ENCODE measurements at places on chromosomes 1 and 21.

DNA sequence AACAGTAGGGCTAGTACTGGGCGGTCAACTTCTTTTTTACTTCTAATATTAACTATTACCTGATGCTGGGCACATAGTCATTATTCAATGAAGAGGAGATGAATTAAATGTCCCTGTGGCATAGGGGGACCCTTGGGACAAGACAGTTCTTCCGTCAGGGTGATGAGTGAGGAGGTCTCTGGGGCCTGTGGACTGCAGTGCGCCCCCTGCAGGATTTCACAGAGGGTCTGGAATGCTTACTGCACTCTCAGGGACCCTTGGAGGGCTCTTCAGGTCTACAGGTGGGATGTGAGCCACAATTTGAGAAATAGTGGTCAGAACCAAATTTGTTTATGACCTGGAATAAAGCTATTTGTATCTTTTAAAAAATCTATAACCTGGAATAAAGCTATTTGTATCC, 149.4 kb downstream of the FAM78B start:
- DNase-seq = peak; percentile 15

DNA sequence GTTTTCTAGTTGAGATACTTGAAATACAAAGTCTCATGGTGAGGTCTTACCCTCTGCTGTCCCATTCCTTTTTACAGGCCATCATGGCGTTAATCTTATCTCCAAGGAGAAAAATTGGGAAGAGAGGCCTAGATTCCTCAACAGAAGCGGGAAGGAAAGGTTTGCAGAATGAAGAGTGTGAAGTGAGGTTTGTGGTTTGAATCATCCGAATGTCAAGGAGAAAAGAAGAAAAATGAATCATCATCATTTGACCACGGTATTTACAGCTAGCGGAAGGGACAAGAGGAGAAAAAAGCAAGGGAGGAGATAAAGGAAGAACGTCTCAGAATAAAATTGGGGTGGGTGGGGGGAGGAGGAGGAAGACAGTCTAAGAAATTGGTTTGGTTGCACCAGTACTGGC, 935 bp upstream of the COG2 start:
- no peak for DNase-seq

- no peak for DNase-seq
Observed at GRCh38 chr21:37207441-37208009, 59.6 kb downstream of the VPS26C start.

- peak; percentile 40 for DNase-seq
Observed at GRCh38 chr1:30083800-30084464, 639.5 kb downstream of the MATN1 start.

- no peak for DNase-seq
Observed at GRCh38 chr1:32783851-32784250, 33.3 kb downstream of the YARS1 start.

GRCh38 chr1:235675152-235675890, 25.7 kb upstream of the GNG4 start:
- peak; percentile 70 for DNase-seq

DNA sequence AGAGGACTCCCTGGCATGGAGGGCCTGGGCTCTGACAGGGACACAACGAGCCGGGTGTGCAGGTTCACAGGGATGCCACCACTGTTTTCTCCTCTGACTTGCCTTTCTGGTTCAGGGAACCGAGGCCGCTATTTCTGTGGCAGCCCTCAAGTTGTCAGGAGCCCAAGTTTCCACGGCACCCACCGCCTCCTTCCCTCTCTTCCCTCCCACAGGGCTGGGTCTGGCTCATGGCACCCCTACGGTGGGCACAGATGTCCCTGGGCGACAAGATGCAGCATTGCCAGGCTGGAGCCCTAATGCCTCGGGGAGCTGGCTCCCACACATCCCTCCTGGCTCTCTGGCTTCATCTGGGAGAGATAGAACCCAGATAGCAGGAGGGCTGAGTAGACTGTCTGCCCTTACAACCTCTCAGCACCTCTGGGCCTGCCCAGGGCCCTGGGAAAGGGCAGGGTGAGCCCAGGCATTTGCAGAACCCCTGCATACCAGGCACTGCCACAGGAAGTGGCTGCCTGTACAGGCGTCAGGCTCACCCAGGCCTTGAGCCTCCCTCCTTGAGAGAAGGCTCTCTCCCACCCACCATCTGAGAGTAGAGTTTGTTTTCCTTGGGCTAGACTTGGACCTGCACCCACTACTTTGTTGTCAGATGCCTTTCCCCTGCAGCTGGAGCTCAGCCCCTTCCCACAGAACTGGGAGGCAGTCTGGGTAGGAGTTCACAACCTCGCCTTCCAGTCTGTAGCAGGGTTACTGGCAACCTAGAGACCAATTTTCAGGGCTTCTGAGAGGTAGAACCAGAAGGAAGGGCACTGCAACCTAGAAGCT, 20.5 kb downstream of the KCNC4 start:
- peak; percentile 25 for DNase-seq

- peak; percentile 86 for DNase-seq
Observed at GRCh38 chr1:20187103-20187812, 940 bp upstream of the PLA2G2C start.

DNA sequence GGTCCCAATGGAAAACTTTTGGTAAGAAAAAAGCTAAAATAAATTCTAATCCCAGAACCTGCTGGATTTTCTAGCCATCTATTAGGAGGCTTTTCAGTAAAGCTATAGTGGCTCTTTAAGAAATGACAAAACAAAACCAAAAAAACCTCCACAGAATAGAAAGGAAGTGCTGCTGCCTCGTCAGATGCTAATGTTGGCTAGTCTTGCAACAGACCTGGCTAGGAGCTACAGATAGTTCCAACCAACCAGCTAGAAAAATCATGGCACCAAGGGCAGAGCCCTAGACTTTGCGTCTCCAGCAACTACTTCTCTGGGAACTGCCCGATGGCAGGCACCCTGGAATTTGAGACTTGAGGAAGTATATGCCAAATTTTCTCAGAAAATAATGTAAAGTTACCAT, 7.6 kb downstream of the CD101 start:
- DNase-seq = no peak

DNA sequence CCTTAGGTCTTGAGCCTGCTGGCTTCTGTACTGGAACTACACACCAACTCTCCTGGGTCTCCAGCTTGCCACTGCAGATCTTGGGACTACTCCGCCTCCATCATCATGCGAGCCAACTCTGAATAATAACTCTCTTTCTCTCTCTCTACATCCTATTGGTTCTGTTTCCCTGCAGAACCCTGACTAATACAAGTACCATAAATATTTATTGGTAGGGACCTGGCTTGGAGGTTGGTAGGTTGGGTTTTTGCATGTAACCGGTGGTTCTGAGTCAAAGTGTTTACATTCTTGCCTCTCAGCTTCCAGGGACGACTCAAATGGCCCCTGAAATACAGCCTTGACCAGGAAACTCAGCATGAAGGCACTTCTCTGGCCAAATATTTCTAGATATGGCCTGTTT, 110.4 kb downstream of the KCND3 start:
- DNase-seq = no peak

DNA sequence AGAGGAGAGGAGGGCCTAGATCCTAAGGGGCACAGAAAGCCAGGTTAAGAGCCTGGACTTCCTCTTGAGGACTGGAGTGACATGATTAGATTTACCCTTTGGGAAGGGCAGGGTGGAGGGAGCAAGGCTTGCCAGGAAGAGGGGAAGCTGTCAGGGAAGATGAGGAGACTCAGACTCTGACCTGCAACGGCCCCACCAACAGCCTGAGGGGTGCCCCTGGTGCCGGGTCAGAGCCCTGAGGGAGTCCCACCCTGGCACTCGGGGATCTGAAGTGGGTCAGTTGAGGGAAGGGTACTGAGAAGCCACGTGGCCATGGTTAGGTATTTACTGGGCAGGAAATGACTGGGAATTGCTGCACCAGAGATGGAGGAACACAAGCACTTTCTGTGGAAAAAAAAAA, 9.8 kb downstream of the ECE1 start:
- no peak for DNase-seq

DNA sequence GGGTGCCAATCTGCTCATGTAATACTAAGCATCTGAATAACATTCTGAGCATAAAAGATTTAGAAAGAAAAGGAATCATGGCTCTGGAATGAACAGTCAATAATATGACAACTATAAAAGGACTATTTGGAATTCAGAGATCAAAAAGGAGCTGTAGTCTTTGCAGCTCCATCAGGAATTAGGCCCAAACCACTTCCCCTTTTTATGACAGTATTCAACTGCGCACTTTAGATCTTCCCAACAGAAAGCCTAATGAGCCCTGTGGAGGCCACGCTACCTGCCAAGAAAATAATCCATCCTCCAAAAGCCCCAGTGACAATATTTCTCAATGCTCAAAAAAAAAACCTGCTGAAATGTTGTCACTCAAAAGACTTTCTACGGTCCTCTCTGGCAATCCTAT, 163.2 kb downstream of the SNX7 start:
- DNase-seq = no peak

GRCh38 chr1:237164406-237165352, 122.7 kb downstream of the RYR2 start:
- no peak for DNase-seq

DNA sequence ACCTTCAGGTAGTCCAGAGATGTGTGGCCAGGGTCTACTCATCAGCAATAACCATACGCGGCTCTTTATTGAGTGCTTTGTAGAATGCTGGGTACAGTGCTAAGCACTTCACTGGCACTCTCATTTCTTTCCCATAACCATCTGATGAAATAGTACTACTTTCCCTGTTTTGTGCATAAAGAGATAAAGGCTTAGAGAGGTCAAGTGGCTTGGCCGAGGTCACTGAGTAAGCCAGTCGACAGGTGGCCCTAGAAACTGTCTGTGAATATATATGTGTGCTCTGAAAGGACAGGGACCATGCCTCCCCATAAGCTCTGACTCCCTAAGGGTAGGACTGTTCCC, 52.8 kb downstream of the NENF start:
- no peak for DNase-seq

DNA sequence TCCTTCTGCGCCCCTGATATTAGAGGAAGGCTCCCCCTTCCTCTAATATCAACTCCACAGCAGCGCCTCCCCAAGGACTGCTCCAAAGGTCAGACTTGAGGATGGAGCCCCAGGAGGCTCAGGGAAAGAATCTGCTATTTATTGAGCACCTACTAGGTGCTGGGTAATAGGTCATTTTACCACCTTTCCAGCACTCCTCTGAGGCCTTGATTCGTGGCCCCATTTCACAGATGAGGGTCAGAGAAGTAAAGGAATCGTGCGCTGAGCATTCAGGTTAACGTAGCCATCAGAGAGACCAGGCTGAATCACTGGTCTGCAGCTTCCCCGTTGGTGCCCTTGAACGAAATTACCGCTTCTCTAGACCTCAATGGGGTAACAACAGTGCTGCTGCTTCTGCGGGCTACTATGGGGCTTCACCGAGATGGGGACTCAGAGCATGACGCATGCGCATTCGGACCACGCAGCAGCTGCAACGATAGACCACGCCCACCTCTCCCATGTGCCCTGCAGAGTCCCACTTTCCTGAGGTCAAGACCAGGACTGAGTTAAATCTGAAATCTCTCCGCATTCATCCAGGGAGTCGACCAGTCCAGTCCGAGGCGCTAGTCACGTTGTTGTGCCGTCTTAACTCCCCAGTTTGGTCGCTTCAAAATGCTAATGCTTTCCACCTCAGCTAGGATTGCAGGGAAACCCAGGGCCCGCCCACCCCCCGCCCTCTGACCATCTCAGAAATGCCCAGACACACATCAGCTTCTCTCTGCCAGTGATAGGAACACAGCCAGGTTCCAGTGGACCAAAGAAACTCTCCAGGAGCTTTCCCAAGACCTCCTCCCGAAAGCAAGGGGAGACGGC, 12.9 kb downstream of the CAMK2N1 start:
- no peak for DNase-seq

- peak; percentile 85 for DNase-seq
Observed at GRCh38 chr1:75724472-75725022, at the start of gene ACADM. ACADM (plus strand) TSS chr1:75724709; CDS start chr1:75724788, 79 bp downstream.

GRCh38 chr1:110134050-110134595, 16.2 kb upstream of the SLC6A17 start:
- DNase-seq = peak; percentile 76

DNA sequence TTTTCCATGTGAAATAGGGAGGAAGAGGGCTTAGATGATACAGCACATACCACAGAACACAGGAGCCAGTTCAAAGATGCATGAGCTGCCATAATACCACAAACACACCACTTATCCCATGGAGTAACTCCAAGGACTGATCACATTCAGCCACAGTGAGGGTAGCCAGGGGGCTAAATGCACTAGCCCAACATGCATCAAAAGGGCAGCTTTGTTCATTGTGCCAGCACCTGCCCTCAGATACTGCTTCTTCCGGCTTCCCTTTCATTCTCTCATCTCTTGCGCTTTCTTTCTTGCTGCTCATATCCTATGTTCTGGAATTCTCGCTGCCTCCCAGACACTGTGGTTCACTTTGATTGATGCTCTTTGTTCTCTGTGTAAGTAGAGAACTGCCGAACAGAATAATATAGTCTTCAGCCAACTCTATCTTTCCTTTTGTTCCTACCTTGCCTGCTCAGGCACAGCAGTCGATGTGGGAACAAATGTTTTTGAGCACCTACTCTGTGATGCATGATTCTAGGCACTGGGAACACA, 50.0 kb upstream of the SYT6 start:
- DNase-seq = no peak

GRCh38 chr1:228737601-228738041, 2.3 kb downstream of the RHOU start:
- DNase-seq = no peak

- no peak for DNase-seq
Observed at GRCh38 chr21:34926803-34927467, 122.2 kb downstream of the RUNX1 start.

DNA sequence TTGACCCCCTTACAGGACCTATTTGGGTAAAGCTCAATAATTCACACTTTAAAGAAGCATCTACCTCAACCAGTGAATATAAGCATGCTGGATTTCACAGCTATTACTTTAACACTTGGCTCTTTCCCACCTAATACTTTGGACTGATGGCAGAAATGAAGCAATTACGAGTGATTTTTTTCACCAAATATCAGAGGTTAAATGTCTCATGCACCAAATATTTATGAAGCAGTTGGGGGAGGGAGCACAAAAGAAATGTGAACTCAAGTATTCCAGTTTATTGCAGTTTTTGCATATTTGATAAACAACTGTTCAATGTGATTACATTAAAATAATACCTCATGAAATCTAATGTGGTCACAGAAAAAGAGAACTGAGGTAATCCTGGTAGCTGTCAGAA, 223.6 kb downstream of the LRRC7 start:
- no peak for DNase-seq

DNA sequence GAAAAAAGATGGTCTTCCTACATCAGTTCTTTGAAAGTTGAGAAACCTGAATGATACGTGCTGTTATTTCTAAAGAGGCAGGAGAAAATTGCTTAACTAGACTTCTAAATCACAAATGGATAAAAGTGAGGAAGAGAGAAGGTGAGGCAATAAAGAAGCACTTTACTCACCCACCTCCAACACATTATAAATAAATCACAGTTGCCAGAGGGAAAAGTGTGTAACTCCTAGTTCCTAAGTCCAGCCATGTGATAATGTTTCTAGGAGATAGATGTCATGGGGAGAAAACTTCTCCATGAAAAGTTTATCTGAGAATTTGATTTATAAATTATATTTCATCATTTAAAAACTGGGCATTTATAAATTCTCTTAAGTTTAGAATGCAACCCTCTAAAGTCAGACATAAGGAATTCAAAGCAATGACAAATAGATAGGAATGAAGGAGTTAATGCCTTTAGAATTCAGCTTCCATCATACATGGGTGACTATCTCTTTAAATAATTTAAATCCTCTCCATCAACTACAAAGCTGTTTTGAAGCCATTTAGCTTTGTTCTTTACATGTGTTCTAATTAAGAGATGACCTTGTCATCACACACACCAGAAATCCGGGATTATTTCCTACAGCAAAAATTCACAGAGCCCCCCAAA, 60.0 kb downstream of the NRIP1 start:
- DNase-seq = peak; percentile 61

GRCh38 chr1:194935864-194936263, 1672.4 kb downstream of the KCNT2 start:
- DNase-seq = no peak

All from NCI-H69 (cell line).